ENCODE measurements at places on chromosomes 3 and 15.
A peak's percentile ranks its signal among the peaks of the same experiment; 100 is the strongest.

- no peak for DNase-seq
These were observed 235.9 kb upstream of the CNTN3 start for GRCh38 chr3:74850381-74850780.

GRCh38 chr3:182375916-182376315 lies 417.4 kb upstream of the ATP11B start:
- no peak for DNase-seq

DNA sequence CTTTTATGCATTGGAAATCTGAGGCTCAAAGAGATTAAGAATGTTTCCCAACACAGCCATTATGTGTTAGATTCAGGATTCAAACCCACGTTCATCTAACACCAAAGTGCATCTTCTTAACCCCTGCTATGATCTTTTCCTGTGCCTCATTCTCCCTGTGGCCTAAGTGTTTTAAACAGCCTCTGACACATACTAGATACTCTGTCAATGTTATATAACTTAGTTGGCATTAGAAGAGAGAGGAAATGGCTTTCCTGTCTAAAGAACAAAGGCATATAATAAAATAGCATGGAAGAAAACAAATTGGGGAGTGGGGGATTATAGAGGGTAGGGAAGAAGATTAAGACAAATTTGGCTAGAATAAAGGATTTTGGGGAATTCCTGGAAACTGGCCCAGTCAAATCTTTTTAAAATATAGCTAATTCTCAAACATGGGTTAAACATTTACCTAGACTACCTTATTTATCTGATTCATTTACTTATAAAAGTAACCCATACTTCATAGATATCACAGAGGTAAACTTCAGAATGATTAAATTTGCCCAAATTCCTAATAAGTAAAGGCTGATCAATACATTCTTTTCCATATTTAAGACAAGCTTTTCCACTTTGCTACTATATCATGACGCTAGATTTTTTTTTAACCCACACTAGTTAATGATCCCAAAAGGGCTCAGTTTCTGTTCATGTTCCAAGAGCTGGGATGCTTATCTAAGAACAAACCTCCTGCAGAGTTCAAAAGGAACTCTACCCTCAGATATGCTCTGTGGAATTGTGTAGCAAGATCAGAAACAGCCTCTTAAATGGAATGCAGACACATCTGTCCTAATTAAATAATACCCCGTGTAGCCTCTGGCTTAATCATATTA lies 122.9 kb upstream of the PTPRG start:
- DNase-seq, result no peak

DNA sequence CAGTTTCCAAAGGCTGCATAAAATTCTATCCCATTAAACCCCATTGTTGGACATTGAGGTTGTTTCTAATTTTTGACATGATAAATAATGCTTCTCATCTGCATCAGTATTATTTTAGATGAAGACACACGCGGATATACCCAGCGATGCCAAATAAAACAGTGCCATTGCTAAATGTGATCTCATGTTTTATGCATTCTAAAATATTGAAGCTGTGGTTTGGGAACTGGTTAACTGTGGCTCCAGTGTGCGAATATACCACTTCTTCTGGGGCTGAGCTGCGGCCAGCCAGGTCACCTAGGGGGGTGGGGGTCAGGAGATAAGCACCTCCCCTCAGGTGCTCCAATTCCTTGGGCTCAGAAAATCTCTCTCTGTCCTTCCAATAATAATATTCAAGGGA lies 230.0 kb downstream of the ADAMTS9 start:
- no peak for DNase-seq

DNA sequence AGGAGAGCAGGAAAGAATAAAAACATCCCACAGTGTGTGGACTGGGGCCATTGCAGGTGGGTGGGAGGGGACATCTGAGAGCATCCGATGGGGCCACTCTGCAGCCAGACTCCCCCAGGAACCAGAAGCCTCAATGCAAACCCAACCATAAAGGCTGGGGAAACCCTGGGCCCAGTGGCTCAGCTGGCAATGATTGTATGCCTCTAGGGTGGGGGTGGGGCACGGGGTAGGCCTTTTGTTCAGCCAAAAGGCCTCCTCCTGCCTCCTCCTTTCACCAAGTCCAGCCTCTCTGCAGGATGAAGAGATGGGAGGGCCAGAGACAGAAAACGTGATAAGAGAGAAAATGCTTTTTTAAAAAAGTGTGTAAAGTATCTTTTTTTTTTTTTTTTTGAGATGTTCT lies 45.5 kb upstream of the HERC1 start:
- no peak for DNase-seq

DNA sequence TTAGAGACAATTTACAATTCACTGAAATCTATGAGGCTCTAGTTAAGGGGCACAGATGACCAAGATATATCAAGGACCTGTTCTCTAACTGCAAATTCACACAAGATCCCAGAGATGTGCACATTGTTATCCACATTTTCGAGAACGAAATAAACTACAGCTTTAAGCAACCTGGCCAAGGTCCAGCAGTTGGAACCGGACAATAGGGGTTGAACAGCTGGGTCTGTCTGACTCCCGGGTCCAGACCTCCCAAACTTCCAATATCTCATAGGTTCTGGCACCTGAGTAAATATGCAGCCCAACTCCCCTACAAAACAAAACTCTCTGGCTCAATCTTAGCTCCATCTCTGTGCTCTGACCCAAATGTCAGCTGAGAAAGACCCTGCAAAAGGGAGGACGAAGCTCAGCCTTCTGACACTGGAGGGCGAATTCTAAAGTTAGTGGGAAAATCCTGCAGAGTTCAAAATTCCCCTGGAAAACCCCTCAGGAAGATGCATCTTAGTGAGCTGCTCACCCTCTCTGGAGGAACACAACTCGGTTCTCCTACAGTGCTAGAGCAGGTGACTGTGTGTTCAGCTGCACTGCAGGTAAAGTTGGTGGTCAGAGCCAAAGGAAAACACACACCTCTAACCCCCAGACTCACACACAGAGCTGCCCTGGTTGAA lies 14.2 kb upstream of the SPATA12 start:
- DNase-seq, result no peak

DNA sequence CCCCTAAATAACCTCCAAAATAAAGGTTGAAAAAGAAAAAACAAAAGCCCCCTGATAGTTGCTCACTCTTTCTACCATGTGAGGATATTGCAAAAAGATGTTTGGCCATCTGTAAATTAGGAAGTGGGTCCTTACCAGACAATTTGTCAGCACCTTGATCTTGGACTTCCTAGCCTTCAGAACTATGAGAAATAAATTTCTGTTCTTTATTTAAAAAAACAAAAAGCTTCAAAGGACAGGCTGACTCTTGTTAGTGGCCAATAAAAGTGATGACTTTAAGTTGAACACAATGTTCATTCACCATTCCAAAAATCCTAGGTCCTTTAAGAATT lies 103.5 kb downstream of the CBLB start:
- DNase-seq, result no peak

- DNase-seq, result no peak
These were observed 169.7 kb downstream of the KCNMB2 start for GRCh38 chr3:178705925-178706324.

DNA sequence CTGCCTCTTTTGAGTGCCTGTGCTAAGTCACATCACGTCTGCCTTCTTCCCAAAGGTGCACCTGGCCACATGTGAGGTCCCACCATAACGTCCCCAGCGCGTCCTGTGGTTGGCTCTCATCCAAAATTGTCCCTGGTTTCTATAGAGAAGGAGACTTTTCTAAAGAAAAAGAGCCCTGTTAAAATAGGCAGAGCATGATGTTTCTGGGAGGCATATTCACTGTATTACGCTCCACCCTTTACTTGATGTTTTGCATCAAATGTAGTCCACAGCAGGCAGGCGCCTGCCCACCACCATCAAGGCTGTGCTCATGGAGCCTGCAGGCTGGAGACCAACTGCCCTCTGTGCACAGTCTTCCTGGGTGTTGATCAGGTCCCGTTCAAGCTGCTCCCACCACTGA lies 36.3 kb downstream of the WHAMM start:
- DNase-seq, result peak; percentile 37

GRCh38 chr3:9809239-9809614 lies 835 bp upstream of the TTLL3 start:
- peak; percentile 67 for DNase-seq

Measured in activated naive CD4-positive, alpha-beta T cell treated with anti-CD3 and anti-CD28 coated beads, Interleukin-2, amount 50 U/mL, for 72 hours (primary cell).